ENCODE measurements at places on chromosomes 1 and 21.

DNA sequence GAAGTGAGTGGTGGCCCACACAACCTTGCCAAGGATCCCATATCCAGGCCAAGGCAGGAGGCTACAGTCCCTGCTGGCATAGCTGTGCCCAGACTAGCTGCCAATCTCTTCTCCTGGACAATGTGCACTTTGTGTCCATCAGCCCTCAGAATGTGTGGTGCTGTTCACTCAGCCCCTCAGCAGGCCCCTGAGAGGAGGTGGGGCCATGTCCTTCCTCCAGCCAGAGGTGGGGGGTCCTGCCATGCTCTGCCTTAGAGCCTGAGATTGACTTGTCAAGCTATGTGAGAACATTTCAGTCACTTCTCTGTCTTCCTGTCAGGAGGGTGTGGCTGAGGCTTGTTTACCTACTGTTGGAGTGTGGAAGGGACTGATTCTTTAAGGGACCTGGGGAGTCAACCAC lies 1.4 kb downstream of the NCF2 start:
- DNase-seq = no peak

- no peak for DNase-seq
These were observed 7.7 kb upstream of the KLHL12 start for GRCh38 chr1:202934755-202935154.

GRCh38 chr1:217133958-217134856 lies 411.0 kb upstream of the ESRRG start:
- no peak for DNase-seq

DNA sequence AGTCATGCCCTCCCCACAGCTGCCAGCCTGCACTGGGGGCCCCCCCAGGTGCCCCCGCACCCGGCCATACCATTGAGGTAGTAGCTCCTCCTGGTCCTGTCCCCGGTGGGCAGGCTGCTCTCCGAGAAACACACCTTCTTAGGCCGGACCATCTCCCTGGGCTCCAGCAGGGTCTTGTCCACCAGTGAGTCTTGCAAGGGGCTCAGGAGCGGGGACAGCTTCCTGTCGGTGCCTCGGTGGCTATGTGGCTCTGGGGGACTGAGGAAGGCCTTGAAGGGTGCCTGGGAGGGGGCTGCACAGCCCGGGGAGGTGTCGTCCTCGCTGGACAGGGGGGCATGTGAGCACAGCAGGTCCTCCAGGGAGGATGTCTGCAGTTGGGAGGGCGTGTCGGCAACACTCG lies 12.9 kb upstream of the FTCD start:
- DNase-seq = no peak

- no peak for DNase-seq
These were observed 1.4 kb upstream of the IPO9 start for GRCh38 chr1:201827321-201828216.

DNA sequence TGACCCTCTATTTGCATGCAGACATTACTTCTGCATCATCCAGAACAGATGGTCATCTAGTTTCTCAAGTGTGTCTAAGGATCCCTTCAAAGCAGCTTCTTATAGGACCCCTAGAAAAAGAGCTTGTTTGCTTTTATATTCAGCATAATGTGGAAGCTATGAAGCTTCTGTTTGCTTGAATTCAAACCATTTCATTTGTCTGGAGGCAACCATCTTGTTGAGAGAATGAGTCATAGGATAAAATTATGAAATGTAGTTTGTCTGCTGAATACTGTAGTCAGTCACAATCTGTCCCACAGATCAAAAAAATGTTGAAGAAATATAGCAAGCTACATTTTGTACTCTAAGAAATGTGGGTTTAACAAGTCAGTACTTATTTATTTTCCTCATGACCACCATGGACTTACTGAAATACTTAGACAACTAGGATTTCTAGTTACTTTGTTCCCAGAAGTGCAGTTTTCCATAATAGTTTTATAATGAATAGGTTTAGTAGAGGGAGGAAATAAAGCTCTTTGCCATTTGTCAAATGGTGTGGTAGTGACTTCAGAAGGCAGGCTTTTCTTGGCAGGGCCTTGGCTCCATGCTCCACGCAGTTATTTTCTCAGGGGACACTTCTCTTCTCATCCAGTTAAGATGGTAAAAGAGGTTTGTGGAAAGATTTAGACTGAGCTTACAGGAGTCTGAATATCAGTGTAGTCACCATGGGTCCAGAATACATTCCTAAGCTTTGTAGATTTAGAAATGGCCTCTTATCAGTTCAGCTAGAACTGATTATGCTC lies 74.8 kb upstream of the DEPDC1 start:
- DNase-seq = no peak

GRCh38 chr1:29429656-29430055 lies 193.3 kb downstream of the PTPRU start:
- no peak for DNase-seq

DNA sequence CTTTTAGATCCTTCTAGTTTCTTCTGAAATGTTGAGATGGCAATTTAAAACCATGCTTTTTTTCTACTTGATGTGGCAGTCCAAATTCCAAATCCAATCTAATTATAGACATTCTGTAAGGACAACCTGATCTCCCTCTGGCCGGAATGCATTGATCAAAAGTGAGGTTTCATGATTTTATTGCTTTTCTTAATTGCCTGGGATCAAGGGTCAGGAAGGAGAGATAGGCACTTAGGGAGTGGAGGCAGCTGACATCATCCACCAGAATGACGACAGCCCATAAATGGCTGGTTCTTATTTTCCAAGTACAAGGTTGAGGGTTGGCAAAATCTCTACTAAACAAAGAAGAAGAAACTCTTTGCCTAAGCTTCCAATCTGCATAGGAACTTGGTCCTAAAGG lies 46.4 kb upstream of the SCCPDH start:
- no peak for DNase-seq

- no peak for DNase-seq
These were observed 32.5 kb upstream of the SLC44A5 start for GRCh38 chr1:75643460-75643859.

GRCh38 chr1:228007801-228008341 lies 1.1 kb downstream of the WNT3A start:
- DNase-seq = no peak

GRCh38 chr1:168972887-168973286 lies 133.6 kb upstream of the ATP1B1 start:
- DNase-seq = no peak

GRCh38 chr1:16615253-16616252 lies 2.2 kb upstream of the NBPF1 start:
- no peak for DNase-seq

GRCh38 chr1:243397613-243398321 lies 141.9 kb downstream of the SDCCAG8 start:
- DNase-seq = no peak

- no peak for DNase-seq
These were observed 11.6 kb downstream of the SON start for GRCh38 chr21:33554236-33554981.

- DNase-seq = no peak
These were observed 18.9 kb upstream of the COL6A1 start for GRCh38 chr21:45962531-45963231.

DNA sequence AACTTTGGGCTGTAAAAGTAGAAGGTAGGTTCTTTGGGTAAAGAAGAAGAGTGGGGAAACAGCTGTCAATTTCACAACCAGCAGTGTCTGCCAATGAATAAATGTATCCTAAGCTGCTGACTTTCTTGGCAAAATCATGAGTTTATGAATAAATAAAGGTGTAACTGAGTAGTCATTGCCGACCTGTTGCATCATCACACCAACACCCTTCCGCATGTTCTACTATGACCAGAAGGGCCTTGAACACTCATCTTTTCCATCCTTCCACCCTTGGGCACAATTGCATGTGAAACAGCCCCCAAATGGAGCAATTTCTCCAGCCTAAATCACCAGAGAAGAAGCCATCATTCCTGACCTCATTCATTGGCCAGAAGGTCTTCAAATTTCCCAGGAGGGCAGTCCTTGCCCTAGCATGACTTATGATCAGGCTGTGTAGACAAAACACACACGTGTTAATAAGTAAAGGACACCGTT lies 31.2 kb upstream of the QSOX1 start:
- no peak for DNase-seq

DNA sequence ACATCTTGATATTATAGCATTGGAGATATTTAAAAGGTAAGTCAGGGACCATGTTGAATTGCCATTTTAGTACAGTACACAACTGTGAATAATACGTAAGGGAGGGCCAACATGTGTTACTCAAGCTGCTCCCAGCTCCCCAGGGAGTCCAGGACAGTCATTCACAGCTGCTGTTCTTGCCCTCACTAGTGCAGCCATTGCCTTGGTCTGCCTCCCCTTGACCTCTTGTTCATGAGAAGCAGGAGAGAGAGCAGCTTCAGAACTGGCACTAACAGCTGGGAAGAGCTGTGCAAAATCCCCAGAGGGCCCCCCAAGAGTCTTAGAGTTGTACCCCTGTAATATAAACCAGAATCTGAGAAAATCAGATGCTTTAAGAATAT lies 16.4 kb downstream of the TCEANC2 start:
- DNase-seq = no peak

GRCh38 chr21:29568020-29568697 lies 269.4 kb downstream of the BACH1 start:
- DNase-seq = no peak

- DNase-seq = no peak
These were observed 25.9 kb upstream of the HOOK1 start for GRCh38 chr1:59788825-59789224.

- no peak for DNase-seq
These were observed 16.5 kb downstream of the CCDC30 start for GRCh38 chr1:42479621-42480020.

DNA sequence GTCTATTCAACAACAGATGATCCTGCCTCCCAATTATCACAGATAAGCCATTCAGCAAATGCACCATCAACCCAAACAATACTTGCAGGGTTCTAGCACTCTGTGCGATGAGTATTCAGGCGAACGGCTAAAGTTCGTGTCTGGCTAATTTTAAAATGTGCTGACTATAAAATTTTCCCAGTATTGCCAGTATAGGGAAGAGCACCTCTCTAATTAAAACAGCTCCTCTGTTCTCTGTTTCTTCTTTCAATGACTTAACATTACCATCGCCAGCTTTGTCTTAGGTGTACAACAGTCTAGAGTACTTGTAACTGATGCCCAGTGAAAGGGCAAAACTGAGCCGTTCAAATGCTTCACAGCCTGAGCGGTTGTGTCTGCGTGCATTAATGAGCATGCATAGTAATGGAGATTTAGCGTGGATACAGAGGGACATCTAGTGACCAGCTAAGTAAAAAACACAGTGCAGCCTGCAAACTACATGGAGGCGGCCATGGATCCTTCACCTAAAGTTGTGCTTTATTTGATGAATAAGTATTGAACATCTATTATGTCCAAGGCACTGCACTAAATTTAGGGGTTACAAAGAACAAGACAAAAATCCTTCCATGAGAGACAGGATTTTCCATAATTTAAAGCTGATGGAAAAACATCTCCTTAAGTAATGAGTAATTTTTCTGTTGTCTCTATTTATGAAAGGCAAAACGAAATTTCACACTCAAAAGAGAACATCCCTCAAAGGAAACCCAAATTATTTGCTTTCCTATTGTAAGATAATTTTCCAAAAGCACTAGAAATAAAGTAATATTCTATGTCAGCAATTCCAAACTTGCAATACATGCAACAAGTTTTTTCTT lies 120.0 kb downstream of the SETD4 start:
- no peak for DNase-seq

- DNase-seq = no peak
These were observed 865 bp downstream of the ADPRS start for GRCh38 chr1:36089393-36090121.

- DNase-seq = no peak
These were observed 195.2 kb downstream of the S1PR1 start for GRCh38 chr1:101431956-101432510.

DNA sequence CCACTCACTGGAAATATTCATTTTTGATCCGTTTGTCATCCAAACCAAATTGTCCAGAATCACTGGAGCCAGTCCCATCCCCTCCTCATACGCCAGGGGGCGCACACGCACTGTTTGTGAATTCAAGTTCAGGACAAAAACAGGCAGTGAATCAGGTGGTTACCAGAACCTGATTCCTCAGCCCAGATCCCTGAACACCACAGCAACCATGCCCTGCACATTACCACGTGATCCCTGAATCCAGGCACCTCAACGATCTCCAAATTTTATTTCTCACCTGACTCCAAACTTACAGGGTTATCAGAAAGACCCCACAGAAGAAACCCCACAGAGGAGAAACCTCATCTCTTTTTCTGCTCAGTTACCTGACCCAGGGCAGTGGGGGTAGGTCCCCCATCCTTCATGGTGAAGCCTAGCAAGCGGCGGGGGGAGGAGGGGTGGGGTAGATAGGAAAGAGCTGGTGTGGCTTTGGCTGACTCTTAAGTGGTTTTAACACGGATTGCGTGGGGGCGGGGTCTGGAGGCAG lies 1.4 kb upstream of the PTPRF start:
- peak; percentile 70 for DNase-seq

GRCh38 chr1:115652236-115652788 lies 10.5 kb downstream of the VANGL1 start:
- DNase-seq = no peak

DNA sequence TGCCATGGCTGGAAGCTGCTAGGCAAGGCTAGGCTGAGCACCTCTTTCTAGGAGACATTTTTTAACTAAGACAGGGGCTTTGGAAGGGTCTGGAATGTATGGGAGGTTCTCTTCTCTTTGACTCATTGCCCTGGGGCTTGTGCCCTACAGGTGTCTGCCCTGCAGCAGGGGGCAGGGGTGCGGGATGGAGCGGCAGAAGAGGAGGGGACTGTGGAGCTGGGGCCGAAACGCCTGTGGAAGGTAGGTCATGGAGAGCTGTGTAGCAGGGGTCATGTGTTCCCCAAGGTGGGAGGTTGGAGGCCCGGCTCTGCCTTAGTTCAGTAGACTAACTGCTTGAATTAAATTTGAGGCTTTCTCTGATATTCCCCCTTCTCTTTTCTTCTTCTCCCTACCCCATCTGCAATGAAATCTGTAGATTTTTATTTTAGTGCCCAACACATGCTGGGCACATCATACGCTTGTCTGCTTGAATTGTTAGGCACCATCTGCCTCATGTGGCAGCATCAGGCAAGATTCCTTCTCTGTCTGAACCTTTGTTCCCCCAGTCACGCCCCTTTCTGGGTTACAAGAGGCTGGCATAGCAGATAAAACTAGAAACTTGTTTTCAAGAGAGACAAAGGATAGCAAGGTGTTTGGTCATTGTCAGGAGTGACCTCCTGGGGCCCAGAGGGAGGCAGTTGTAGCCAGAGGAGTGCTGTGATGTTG lies 18.4 kb downstream of the PPFIA4 start:
- no peak for DNase-seq

DNA sequence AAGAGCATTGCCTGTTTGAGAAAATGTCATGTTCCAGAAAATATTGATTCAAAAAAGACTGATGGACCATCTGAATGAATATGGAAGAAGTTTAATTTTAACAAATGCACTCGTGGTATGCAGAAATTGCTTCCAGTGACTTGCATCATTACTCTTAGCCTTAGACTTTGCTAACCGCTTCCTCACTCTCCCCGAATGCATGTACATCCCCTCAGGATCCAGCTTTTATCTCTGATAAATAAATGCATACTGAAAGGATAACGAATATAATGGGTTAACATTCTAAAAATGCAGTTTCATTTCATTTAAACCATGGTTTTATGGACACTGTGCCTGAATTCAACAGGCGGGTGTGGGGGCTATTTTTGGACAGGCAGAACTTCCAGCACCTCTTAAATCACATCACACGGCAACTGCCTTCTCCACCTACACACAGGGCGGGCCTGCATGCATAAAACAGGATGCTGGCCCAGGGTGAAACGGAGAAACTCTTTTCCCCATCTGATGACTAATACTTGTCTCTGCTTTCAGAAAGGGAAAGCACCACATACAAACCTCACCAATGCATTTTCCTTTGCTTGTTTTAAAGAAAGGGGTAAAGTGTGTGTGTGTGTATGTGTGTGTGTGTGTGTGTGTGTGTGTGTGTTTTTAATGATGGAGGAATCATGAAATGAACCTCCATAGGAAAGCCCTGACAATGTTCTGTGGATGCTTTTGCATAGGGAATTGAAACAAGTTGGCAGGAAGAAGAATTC lies 48.7 kb downstream of the SPAG17 start:
- no peak for DNase-seq
